ENCODE measurements at places on chromosomes 3 and 15.

GRCh38 chr3:90035643-90036042, 928.2 kb downstream of the EPHA3 start:
- DNase-seq = peak; percentile 4

GRCh38 chr3:141065258-141065657, 14.1 kb downstream of the SPSB4 start:
- DNase-seq = peak; percentile 17

- no peak for DNase-seq
These were observed 92.4 kb downstream of the MB21D2 start for GRCh38 chr3:192825216-192825615.

DNA sequence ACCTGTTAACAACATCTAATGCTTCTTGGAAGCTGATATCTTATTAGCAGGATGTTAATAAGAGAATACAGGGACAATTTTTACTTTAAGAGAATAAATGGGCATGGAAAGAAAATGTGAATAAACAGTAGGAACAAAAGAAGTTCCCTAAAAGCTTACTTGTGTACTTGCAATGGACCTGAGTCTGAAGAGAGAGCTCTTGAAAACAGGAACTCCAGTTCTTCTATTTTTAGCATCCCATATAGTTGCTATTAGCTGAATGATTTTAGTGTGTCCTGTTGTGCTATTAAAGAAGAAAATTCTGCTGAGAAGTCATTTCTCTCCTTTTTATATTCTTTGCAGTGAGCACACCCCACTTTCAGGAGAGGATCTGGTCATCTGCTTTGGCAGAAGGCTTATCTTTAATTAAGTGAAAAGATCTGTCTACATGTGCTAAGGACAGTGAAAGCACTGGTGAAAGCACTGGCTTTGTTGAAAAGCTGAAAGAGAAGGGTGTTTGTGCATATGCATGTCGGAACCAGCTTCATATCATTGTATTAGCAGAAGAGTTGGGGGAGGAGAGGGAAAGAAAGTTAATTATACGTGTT, 1.4 kb upstream of the ST3GAL6 start:
- no peak for DNase-seq

DNA sequence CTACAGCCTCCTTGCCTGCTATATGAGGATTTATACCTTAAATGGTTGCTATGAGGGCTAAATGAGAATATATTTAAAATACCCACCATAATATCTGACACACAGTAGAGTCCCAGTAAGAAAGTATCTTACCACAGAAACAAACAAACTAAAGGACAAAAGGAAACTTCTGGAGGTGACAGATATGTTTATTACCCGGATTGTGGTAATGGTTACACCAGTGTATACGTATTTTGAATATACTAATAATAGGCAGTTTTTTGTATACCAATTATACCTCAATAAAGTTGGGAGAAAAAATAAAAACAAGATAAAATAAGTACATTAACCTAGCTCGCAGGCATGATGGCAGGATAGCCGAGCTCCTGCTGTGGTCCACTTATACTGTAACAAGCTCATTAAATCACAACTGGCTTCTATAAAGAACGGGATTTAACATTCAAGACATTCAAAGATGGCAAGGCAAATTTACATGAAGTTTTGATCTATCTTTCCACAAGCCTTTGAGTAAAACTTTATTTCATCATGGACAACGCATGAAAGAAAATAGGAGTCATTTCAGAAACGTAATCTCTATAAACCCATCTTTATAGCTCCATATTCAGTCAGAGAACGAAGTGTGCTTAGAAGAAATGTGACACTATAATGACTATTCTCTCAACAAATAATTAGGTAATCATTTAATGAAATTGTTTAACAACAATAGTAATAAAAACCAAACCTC, 1.5 kb downstream of the RPN1 start:
- peak; percentile 28 for DNase-seq

GRCh38 chr15:69825941-69826818, 271.5 kb downstream of the TLE3 start:
- DNase-seq = peak; percentile 79

All from NCI-H69 (cell line).